ENCODE measurements at places on chromosomes 3 and 15.
A peak's percentile ranks its signal among the peaks of the same experiment; 100 is the strongest.

DNA sequence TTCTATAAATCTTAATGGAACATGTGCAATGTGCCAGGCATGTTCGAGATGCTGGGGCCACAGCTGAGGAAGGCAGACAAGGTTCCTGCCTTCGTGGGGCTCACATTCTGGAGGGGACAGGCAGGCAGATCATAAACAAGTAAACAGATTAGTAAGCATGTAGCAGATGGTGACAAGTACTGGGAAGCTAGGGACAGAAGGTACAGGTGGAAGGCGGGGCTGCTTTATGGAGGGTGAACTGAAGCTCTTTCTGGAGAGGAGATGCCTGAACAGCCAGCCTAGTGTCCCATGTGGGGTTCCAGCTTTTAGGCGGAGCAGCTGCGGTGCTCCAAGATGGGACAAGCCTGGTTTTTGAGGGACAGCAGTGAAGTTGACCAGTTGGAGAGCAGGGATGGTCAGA, 74.7 kb upstream of the SNRK start:
- no peak for DNase-seq

DNA sequence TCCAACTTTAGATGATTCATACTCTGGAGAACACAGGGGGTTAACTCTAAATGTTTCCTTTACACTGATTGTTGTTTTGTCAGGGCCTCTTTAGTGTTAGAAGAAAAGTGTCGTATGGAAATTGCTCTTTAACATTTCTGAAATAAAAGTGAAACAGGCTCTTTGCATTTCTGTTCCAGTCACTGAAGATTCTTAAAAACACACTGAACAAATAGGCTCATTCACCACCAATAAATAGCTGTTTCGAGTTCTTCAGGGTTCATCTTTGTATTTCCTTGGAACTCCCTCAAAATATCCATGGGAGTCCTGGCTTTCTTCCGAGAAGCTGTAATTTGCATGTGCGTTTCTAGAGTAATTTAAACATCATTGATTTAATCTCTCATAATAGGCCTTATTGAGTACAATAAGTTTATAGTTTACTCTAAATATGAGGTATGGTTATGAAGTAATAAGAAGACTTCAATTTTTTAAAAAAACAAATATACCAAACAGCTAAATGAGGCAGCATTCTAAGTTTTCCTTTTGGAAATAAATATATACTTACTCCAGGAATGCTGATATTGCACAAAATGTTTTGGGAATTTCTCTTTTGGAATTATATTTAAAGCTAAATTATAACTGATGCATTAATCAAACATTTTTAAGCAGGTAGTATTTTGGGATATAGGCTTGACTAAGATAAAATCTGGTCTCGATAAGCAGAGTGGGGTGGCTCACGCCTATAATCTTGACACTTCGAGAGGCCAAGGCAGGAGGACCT, 327.4 kb downstream of the EPHA3 start:
- no peak for DNase-seq

- DNase-seq = no peak
Measured at GRCh38 chr3:141109751-141110150, 58.6 kb downstream of the SPSB4 start.

GRCh38 chr15:41877631-41878354, 16.1 kb downstream of the SPTBN5 start:
- DNase-seq = no peak

DNA sequence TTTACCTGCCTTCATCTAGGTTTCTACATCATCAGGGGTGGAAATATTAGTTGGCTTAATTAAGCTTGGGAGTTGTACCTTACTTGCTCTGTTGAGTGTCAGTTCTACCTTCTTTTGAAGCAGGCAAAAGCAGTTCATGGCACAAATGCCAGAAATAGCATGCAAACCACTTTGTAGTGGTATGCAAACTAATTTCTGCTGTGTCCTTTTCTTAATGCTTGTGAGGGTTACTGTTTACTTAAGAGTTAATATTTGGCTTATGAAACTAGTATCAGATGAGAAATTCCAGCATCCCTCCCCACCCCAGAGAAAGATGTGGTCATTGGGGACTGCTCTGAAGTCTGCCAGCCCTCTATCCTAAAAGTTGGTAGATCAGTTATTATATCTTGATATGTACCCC, 7.1 kb downstream of the ATP2C1 start:
- DNase-seq = no peak

- DNase-seq = no peak
Measured at GRCh38 chr15:66832664-66833063, 130.6 kb downstream of the SMAD6 start.

DNA sequence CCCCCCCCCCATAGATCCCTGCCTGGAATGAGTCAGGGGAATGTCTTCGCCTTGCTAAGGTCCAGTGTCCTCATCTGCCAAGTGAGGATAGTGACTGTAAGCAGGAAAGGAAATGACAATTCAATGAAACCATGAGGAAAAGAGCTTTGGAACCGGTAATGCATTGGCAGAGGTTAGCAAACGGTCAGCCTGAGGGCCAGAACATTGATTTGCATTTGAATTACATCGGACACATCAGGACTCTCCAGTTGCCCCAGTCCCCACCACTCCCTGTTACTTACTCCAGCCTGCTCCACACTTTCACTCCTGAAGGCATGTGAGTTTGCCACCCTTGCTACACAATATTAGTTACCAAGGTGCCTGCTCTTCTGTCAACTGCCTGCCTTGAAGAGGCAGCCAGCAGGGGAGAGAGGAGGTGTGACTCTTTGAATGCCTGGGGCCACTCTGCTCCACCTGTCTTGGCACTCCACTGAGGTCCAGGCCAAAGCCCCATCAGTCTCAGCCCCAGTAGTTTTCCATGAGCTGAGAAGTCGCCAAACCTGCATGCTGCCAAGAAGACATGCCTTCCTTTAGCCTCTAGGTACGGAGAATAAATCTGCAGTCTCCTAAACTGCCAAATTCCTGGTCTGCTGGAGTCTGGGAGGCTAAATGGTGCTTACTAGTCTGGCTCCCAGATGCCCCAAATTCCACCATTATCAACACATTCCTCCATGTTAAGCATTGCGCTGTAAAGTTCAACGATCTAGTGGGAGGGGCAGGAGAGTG, 191.7 kb upstream of the TLE3 start:
- DNase-seq = no peak

DNA sequence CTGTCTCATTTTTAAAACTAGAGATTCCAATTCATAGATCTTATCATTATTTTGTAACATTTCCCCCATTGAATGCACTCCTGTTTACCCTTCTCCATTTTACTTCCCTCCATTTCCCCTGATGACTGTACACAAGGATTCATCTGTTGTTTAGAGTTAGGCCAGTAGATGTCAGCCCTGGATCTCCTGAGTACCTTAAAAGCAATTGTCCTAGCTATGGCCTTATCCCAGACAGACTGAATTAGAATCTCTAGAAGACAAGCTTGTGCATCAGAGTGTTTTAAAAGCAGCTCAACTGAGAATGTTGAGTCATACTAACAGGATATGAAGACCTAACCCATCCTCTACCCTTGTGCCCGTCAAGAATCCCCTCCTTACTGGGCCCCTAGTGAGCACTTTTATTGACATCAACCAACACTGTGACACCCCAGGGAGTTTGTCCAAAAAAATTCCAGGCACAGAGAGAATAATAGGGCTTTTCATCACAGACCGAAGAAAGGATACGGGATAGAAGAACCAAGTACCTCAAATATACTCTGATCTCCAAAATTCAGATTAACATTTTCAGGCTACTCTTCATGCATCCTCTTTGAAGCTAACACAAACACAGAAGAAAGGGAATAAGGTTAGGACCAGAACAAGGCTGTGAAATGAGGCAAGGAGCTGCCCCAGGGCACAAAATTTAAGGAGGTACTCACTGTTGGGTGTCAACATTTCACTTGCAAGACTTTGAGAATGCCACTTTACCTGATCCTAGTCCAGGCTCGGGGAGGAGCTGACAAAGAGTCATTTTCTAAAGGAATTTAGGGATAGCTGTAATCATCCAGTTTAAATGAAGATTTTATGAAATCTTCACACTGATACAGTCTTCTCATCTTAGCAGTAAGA, 17.1 kb downstream of the ZBED2 start:
- DNase-seq = peak; percentile 82

All from brain microvascular endothelial cell (primary cell).